ENCODE measurements at places on chromosomes 3 and 15. TPM values are rescaled to one million over a fixed set of nuclear protein-coding genes. Genes with fewer than 3 reads are reported as not detected.

- H3K27me3 ChIP-seq = no peaks in the 10 kb centered on the region
- DNase-seq = no peak
- H3K4me3 ChIP-seq = no peak overlapping the region
- H3K27ac ChIP-seq = no peak overlapping the region
- H3K4me1 ChIP-seq = no peaks in the 10 kb centered on the region
Observed at GRCh38 chr3:128192131-128192530, 38.9 kb downstream of the EEFSEC start.

DNA sequence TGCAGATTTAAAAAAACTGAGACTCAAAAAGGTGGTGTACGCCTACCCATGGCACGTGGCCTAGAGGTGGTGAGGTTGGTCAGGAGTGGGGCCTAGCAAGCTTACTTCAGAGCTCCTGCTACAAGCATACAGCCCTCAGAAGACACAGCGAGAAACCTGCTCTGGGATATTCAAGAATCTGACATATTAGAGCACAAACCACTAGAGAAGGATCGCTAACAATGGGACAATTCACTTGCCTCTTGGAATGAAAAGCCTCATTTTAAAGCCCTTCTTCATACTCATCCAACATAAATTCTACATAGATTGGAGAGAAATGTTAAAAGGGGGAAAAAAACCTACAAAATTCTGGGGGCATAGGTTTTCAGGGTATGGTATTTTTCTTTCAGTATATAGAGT, 118.0 kb upstream of the ARHGEF3 start:
- H3K36me3 ChIP-seq = no peaks in the 10 kb centered on the region
- no peak for DNase-seq
- no peak overlapping the region for H3K4me3 ChIP-seq
- H3K27ac ChIP-seq = no peak overlapping the region
- no peaks in the 10 kb centered on the region for H3K27me3 ChIP-seq

DNA sequence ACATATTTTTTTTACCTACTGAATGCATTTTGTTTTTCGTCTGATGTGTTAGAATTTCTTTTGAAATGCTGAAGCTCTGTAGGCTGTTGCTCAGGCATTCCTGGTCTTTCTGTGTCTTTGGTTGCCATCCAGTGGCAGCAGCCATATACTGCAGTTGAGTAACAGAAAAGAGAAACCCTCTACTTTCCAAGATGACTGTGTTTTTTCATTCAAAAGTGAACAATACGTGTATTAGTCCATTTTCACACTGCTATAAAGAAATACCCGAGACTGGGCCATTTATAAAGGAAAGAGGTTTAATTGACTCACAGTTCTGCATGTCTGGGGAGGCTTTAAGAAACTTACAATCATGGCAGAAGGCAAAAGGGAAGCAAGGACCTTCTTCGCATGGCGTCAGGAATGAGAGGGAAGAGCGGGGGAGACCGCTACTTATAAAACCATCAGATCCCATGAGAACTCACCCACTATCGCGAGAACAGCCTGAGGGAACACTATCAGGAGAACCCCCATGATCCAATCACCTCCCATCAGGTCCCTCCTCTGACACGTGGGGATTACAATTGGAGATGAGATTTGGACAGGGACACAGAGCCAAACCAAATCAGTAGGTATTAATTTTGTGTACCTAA, 4.7 kb upstream of the GOLGA8B start:
- no peaks in the 10 kb centered on the region for H3K36me3 ChIP-seq
- peak; percentile 78 for DNase-seq
- peak overlapping the region; percentile 57 for H3K27ac ChIP-seq
- H3K4me1 ChIP-seq = peaks cover 2% of the 10 kb centered on the region
- H3K27me3 ChIP-seq = no peaks in the 10 kb centered on the region

- H3K27me3 ChIP-seq = peaks cover 3% of the 10 kb centered on the region
- H3K27ac ChIP-seq = no peak overlapping the region
- H3K4me3 ChIP-seq = no peak overlapping the region
- no peaks in the 10 kb centered on the region for H3K36me3 ChIP-seq
- no peaks in the 10 kb centered on the region for H3K4me1 ChIP-seq
Observed at GRCh38 chr3:71618538-71618937, 35.0 kb upstream of the FOXP1 start.

DNA sequence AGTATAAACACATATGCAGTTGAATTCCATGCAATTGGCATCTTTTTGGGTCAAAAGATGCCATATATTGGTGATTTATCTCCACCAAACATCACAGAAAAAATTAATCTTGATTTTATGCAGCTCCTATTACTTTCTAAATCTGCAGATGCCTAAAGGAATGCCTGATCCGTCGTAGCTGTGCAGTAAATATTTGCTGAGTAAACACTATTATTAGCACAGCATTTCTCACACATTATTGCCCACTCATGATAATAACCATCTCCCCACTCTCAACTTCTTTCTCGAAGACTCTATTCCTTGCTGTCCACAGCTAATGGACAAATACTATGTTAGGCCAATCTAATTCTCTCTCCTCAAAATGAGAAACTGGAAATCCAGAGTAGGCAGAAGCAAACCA, 625.2 kb downstream of the ZIC1 start:
- no peak overlapping the region for H3K27ac ChIP-seq
- H3K27me3 ChIP-seq = no peaks in the 10 kb centered on the region
- DNase-seq = no peak
- H3K4me1 ChIP-seq = no peaks in the 10 kb centered on the region

DNA sequence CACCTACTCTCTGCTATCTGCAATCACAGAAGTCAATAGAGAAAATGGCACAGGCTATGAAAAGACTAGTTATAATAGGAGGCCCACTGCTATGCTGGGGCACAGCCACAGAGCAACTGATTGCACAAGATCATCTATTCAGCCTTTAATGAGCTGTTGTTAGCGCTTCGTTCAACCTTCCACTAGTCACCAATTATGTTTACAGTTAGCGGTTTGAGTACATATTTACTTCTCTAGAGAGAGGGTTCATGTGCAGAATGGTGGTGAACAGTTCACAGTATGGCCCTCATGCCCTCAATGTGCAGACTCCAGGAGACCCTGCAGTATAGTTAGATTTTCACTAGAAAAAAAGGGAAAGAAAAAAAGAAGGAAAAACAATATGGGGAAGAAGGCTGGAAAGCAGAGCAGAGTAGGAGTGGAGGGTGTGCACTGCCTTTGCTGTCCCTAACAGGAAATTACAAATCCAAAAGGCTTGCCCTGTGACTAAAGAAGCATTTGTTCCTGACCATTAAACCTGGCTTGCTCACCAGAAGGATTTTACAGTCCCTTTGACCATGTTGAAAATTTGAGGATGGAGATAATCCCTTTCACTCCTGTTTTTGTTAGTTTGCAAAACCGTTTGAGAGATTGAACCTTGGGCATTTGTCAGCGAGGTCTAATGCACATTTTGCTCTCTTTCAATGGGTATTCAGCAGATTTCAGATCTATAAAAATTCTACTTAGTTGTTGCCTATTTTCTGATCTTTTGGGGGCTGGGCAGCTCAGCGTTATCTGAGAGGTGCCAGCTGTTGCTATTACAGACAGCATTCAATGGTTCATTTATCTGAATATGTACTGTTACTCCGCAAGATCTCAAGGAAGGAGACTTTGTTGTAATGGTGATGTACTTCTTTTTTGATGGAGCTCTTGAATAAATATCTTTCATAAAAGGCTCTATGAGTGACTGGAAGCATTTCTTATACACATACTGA, 296.1 kb downstream of the LSAMP start:
- peak; percentile 74 for DNase-seq
- no peaks in the 10 kb centered on the region for H3K4me1 ChIP-seq
- no peaks in the 10 kb centered on the region for H3K36me3 ChIP-seq
- no peaks in the 10 kb centered on the region for H3K27me3 ChIP-seq

Gene SOX2
- not detected for total RNA-seq

Gene SRGAP3
- total RNA-seq = 10.0 TPM

DNA sequence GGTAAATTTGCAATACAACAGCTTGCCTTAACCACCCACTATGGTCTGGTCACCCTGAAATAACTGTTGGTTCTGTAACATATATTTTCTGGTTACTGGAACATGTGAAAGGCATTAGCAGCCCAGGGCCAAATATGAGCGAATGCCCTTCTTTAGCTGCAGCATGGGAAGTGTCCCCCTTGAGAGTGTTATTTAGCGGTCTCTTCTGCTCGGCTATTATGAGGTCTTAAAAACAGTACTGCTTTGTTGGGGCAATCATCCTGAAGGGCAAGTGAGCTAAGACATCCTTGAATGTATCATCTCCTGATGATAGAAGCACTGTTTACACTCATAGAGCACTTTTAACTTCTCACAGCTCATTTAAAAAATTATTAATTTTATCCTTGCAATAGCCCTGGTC, 90.2 kb downstream of the RYR3 start:
- no peak overlapping the region for H3K4me3 ChIP-seq
- H3K27ac ChIP-seq = no peak overlapping the region
- no peaks in the 10 kb centered on the region for H3K4me1 ChIP-seq
- no peaks in the 10 kb centered on the region for H3K36me3 ChIP-seq

Gene EPHB1
- 0.50 TPM for total RNA-seq

Gene GOLGA8J
- not detected for total RNA-seq

GRCh38 chr3:194843556-194843955, 157.9 kb downstream of the FAM43A start:
- H3K36me3 ChIP-seq = no peaks in the 10 kb centered on the region
- H3K4me3 ChIP-seq = no peak overlapping the region
- H3K4me1 ChIP-seq = no peaks in the 10 kb centered on the region
- peaks cover 2% of the 10 kb centered on the region for H3K27me3 ChIP-seq
- DNase-seq = no peak

DNA sequence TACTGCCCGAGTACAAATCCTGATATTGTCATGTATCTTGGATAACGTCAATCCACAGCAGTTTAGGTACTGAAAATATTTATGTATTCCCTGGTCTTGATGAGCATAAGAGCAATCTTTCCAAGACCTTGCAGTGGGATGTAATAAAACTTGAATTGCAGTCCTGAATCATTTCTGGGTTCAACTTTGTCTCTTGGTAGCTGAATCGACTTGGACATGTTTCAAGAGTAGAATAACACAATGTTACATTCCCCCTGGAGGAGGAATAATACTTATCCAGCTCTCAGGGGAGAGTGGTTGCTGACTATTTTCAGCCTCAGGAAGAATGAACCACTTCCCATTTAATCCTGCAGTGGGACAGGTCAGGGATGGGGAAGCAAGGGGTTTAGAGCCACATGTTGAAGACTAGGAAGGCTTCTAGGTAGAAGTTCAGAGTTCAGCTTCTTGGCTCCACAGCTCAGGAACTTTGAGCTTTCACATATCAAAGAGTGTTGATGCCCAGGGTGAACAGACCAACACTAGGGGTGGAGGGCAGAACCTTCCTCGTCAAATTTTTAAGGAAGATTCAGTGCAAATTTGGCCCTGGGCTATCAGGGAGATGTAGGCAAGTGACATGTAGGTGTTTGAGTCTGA, 43.4 kb upstream of the GPD1L start:
- no peak for DNase-seq
- no peaks in the 10 kb centered on the region for H3K36me3 ChIP-seq
- no peak overlapping the region for H3K4me3 ChIP-seq
- H3K27ac ChIP-seq = no peak overlapping the region

DNA sequence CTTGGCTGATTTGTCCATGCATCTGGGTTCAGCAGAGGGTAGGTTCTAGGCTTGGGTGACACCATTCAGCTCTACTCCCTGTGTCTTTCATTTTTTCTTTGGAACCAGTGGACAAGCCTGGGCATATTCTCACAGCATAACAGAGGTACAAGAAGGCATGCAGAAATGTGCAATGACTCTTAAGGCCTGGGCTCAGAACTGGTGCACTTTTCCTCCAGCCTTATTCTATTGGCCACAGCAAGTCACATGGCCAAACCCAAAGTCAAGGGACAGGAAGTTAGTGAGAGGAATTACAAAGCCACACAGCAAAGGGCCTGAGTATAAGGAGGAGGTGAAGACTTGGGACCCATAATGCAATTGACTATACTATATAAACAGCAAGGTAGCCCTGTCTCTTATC, 200.9 kb upstream of the CTDSPL start:
- H3K4me1 ChIP-seq = no peaks in the 10 kb centered on the region
- H3K27ac ChIP-seq = no peak overlapping the region
- H3K27me3 ChIP-seq = peaks cover 2% of the 10 kb centered on the region
- H3K4me3 ChIP-seq = no peak overlapping the region

- H3K4me3 ChIP-seq = no peak overlapping the region
- no peak for DNase-seq
- H3K4me1 ChIP-seq = peaks cover 4% of the 10 kb centered on the region
- H3K27me3 ChIP-seq = no peaks in the 10 kb centered on the region
Observed at GRCh38 chr3:119894195-119894594, 112.3 kb downstream of the NR1I2 start.

Gene BSN
- under 0.01 TPM for total RNA-seq

- no peak for DNase-seq
- no peaks in the 10 kb centered on the region for H3K36me3 ChIP-seq
- no peak overlapping the region for H3K27ac ChIP-seq
Observed at GRCh38 chr3:122580470-122580869, 3.0 kb downstream of the PARP15 start.

DNA sequence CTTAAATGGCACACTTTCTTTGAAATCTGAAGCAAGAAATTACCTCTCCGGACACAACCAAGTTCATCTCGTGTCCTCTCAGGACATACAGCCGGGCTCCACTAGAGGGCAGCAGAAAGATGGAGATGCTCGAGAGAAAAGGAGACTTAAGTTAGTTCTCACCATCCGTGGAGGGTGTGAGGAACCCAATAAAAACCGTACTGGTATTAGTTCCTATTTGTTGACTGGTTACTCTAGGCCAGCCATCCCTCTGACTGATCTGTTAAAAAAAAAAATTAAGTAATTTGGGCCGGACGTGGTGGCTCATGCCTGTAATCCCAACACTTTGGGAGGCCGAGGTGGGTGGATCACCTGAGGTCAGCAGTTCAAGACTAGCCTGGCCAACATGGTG, 7.9 kb upstream of the CYP11A1 start:
- peaks cover 5% of the 10 kb centered on the region for H3K4me1 ChIP-seq
- peak; percentile 69 for DNase-seq
- H3K27ac ChIP-seq = no peak overlapping the region
- no peaks in the 10 kb centered on the region for H3K36me3 ChIP-seq
- peaks cover 15% of the 10 kb centered on the region for H3K27me3 ChIP-seq

Gene EXOG
- total RNA-seq = 14.2 TPM

Gene MUSTN1
- total RNA-seq = not detected

Measured in fibroblast of lung (primary cell).